ENCODE measurements at places on chromosomes 1 and 21.

GRCh38 chr1:171645553-171646248 is 6.8 kb downstream of the MYOC start:
- DNase-seq, result peak; percentile 29

GRCh38 chr1:36871146-36871971 is 163.0 kb downstream of the GRIK3 start:
- peak; percentile 93 for DNase-seq

DNA sequence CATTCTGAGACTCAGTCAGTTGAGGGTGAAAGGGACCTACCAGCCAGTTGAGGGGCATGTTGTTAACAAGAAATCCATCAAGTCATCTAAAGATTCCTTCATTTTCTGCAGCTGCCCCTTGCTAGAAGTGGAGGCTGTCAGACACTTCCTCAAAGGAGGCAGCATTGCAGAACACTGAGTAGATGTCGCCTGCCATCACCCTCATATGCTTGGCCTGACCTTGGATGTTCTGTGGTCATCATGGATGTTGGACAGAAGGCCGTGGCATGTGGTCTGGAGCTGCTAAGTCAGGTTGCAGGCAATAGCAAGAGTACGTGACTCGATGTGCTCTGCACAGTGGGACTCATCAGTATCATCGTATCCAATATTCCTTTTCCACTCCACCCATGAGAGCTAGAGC is 70.6 kb downstream of the GATAD2B start:
- no peak for DNase-seq

- DNase-seq, result no peak
Measured at GRCh38 chr1:214135886-214136285, 145.1 kb upstream of the SMYD2 start.

DNA sequence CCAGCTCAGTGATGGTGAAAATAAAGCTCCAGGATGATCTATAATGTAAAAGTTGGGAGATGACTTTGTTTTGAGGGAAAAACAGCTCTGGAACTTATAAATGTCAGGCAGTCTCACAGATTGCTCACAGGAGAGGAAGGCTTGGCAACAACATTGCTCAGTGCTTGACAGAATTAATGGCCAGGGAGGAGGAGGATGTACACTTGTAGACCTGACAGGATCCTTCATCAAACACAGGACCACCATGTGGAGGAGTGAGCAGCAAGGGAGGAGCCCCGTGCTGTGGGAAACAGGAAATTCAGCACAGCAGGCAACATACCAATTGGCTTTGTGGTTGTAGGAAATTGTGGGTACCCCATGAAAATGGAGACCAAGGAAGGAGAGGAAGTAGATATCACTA is 291.8 kb upstream of the CAMK1G start:
- no peak for DNase-seq

GRCh38 chr1:237811633-237812032 is 79.1 kb downstream of the ZP4 start:
- DNase-seq, result no peak

DNA sequence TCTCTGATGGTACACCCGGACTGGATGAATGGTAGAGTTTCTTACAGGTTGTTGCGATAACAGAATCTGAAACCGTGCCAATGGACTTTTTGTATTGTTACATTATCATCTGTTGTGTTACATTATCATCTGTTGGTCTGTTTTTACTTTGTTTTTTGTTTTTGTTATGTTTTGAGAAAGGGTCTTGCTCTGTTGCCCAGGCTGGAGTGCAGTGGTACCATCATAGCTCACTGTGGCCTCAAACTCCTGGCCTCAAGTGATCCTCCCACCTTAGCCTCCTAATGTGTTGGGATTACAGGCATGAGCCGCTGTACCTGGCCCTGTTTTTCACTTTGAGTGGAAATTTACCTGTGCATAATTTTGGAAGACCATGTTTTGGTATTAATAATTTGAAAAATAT is 10.2 kb upstream of the PEX10 start:
- DNase-seq, result no peak

DNA sequence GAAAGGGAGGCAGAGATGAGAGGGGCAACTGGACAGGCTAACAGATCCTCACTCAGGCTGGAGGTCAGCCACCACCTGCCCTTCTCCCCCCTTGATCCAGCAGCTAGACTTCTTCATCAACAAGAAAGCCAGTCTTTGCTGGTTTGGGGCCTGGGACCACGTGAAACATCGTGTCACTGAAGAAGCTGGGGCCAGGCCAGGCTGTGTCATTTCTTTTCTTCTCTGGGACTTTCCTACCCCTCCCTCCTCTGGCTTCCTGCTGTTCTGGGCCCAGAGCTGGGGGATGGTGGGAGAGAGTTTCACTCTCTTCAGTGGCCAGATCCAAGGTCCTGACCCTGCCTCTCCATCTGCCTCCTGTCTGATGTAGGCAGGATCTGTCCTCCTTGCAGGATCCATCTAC is 18.1 kb upstream of the SLC26A9 start:
- no peak for DNase-seq

DNA sequence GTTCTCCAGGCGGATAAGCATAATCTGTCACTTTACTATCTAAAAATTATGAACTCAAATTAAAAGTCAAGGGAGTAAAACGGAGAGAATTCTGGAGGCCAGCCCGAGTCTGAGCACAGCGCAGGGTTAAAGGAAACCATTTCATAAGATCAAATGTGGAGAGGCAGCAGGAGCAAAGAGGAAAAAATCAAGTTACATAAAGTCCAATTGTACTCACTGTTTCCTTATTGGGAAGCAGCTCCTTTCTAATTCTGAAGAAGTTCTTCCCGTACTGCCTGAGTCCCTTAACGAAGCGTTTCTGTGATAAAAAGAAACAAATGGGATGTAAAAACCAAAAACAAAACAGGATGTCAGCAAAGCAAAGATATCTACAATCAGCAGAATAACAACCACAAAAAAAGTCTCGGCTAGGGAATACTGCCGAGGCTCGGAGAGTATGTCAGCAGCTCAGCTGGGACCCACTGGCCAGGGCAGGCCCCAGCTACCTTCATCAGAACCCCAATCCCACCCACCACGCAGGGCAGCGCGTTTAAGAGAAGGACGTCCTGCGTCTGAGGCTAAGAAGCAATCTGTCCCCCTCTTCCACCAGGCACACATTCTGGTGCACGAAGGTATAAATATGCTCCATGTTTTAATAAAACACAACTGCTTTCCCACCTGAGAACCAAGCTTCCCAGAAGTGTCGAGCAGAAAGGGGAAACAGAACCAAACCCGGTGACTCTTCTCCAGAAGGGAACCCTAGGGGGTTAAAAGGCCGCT is 104.8 kb downstream of the SLC45A1 start:
- DNase-seq, result peak; percentile 33

GRCh38 chr1:1623631-1624442 is 8.1 kb upstream of the MMP23B start:
- no peak for DNase-seq

DNA sequence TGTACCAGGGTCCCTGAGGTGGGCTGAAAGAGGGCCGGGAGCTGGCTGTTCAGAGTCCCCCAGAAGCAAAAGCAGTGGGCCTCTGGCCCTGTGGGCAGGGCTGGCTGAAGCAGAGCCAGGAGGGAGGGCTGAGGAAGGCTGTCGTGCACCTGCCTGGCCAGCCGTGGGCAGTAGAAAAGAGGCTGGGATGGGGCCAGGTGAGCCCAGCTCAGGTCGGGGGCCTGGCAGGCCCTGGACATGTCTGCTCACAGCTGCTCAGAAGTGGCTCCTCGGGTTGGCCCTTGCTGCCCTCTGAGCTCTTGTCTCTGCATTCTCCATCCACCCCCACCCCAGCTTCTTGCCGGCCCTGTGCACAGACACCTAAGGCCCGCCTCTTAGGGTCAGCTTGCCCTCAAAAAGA is 60.0 kb downstream of the TCP10L start:
- no peak for DNase-seq

DNA sequence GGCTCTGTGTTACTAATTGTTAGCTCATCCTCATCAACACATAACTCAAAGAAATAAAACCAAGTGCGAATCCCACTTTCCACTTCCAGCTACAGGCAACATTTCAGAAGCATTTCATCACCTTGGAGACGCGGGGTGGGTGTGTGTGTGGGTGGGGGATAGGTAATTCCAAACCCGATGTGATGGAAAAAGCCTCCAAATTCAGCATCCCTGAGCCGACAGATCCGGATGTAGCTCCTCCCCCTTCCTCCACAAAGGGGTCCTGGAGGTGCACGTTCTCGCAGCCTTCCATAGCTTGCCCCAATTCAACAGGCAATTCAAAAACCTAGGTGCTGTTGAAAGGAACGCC is 486 bp downstream of the HSPA13 start:
- peak; percentile 75 for DNase-seq

DNA sequence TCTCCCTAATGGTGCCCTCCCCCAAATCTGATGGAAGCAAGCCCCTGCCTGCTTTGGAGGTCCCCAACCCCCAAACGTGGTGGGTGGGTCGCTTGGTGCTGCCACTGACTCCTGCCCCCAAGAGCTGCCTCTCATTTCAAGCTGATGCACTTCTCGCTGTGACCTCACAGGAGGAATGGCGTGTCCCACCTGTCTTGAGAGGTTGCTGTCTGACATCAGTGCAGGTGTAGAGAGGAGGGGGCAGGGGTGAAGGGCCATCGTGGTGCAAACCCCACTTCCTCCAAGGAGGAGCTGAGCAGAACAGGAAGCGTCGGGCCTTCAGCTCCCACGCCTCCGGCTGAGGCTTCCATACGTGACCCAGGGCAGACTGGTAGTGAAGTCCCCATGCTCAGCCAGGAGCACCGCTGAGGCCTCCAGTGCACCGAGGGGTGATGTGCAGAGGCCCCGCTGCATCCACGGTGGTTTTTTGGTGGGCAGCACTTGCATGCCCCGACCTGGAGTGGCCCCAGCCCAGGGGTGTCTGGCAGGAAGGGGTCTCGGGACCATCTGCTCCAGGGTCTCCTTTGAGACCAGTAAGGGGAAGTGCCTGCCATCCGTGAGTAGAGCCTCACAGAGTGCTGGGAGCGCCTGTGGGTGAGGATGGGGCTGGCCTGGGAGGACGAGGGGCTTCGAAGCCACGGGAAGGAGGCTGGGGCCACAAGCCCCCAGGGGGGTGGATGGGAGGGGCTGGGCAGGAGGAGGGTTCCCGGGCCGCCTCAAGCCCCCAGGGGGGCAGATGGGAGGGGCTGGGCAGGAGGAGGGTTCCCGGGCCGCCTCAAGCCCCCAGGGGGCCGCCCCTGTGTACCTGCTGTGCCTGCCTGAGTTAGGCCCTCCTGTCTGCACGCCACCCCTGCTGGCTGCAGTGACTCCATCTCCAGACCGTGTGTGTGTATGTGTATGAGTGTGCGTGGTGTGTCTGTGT is 39.8 kb downstream of the WDR4 start:
- no peak for DNase-seq

- DNase-seq, result no peak
Measured at GRCh38 chr21:44815225-44815624, 2.6 kb downstream of the SUMO3 start.

DNA sequence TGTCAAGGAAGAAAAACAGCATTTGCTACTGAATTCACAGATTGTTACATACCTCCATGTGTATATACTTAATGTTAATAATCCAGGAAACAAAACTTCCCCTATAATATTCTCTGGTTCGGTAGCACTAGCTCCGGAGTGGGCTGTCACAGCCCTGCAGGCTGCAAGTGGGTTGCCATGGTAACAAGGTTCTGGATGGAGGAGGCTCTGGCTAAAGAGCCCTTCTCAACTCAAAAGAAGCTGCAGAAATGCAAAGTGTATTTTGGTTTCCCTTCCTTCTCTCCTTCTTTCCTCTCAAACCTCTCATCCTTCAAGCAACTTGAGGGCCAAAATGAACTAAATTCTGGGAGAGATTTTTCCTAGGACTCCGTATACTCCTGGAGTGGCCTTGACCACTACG is 45.2 kb downstream of the ASTN1 start:
- DNase-seq, result peak; percentile 86

All from brain (organoid and tissue), 16 donors.